Stimulated activated CD4-positive, alpha-beta T cell treated with anti-CD3 and anti-CD28 coated beads, Interleukin-15, amount 100 ng/mL, for 24 hours (primary cell): ENCODE measurements at places on chromosomes 7 and 10.
A peak's percentile ranks its signal among the peaks of the same experiment; 100 is the strongest.

DNA sequence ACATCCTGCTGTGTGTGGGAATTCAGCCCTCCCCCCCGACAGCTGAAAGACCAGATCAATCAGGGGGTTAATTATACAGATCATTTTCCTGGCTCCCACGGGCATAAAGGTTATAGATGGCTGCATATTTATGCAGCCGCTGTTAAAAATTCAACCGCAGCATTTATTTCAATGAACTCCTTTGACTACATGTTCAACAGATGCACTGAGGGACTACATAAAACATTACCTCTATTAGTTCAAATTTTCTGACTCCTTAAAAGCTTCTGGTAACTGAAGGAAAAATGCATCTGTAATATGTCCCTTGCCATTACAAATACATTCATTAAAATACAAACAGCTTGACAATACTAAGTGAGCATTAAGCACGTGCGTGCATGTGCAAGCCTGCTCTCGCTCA is 49.7 kb upstream of the YAE1 start:
- no peak for DNase-seq

DNA sequence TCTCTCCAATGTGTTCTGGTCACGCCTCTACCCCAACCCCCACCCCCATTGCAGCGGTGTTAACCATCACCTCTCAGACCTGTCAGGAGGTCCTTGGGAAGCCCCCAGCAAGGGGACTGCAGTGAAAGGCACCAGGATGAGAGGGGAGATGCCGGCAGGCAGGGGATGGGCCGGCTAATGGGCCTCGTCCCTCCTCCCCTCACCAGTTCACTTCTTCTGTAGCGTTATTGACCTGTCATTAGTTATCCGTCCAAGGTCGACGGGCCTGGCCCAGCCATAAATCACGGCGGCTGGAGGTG is 18.8 kb downstream of the POLL start:
- no peak for DNase-seq

GRCh38 chr10:129096065-129096984 is 370.7 kb upstream of the MGMT start:
- DNase-seq: no peak

DNA sequence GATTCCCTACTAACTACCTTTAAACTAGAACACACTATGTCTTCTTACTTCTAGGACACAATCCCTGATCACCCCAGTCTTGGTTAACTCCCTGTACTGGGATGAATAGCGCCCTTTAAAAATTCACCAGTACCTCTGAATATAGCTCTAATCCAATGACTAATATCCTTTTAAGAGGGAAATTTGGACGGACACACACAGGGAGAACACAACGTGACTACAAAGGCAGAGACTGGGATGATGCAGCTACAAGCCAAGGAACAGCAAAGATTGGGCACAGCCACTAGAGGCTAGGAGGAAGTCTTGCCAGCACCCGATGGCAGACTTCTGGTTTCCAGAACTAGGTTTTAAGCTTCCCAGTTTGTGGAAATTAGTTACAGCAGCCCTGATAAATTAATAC is 81.4 kb downstream of the MALSU1 start:
- no peak for DNase-seq

GRCh38 chr10:14843327-14843988 is 5.4 kb downstream of the HSPA14 start:
- DNase-seq: no peak

DNA sequence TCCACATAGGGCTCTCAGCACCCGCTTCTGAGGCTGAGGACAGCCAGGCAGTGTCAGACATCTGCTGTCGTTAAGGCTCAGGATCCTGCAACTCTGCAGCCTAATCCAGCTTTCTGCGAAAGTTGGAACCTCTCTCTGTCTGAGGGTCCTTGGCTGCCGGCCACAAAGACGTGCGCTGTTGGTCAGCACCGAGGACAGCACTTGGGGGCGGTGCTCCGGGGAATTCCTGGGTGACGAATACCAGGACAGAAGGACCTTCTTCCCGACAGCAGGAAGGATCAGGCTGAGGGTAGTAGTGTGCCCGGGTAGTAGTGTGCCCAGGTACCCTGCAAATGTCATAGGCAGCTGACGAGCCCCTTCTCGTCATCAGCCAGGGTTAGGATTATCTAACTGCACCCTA is 16.0 kb upstream of the RASGEF1A start:
- DNase-seq: no peak

DNA sequence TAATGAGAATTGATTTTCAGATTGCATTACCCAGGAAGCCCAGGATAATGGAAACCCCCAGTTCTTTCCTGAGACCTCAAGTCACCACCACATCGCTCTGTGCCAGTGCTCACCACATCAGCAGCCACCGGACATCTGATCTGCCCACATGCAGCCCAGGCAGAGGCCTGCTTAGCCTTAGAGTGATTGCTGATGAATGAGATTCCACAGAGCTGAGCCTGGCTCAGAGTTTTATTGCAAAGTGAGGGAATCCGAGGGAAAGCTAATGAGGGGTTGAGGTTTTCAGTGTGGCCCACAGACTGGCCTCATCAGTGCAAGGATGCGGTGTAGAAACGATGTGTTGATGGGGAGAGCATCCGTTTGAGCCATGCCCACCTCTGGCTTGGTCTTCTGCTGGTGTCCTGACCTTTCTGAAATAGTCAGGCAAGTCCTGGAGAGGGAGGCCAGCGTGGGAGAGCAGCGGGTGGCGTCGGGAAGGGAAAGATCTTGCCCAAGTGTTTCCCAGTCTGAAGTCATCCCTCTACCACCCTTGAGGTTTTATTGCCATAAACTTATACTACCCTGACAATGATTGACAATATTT is 120.3 kb downstream of the ITIH5 start:
- DNase-seq: no peak

- peak; percentile 73 for DNase-seq
Observed at GRCh38 chr10:126749015-126749655, 78.6 kb upstream of the C10orf90 start.

- no peak for DNase-seq
Observed at GRCh38 chr10:3750854-3751253, 34.2 kb downstream of the KLF6 start.

DNA sequence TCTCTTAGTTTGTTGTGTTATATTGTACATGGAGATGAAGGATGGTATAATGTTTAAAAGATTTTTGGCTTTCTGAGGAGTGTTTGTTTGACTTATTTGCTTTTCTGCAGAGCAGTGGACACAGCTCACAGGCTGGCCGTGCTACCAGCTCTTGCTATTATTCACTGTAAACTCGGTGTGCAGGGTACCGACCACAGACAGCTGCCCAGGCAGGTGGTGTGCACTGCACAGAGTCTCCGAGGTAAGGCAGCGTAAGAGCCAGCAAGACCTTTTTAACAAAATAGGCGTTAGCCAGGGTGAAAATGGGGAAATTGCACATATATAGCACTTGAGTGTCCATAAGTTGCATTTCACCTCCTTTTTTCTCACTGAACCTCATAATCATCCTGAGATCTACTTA is 438.0 kb downstream of the CNTNAP2 start:
- no peak for DNase-seq

DNA sequence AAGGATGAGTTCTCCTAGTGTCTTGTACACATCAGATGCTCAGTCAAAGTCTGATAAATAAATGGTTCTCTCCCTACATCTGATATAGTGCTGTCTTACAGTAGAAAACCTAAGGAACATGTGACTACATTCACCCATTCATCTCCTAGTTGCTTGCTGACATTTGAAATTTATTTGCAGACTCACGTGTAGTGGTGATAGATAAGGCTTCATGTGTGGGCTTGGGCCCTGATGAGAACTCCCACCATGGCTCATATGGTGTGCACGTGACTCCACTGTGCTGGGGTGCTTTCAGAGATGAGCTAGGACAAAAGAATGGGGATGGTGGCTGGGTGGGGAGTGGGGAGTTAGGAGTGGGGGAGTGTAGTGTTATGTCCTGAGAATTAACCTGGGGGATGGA is 287.3 kb downstream of the RPS24 start:
- no peak for DNase-seq

- DNase-seq: no peak
Observed at GRCh38 chr7:121401896-121402295, 5.8 kb upstream of the FAM3C start.

- DNase-seq: no peak
Observed at GRCh38 chr10:103295374-103296015, 18.6 kb downstream of the INA start.

DNA sequence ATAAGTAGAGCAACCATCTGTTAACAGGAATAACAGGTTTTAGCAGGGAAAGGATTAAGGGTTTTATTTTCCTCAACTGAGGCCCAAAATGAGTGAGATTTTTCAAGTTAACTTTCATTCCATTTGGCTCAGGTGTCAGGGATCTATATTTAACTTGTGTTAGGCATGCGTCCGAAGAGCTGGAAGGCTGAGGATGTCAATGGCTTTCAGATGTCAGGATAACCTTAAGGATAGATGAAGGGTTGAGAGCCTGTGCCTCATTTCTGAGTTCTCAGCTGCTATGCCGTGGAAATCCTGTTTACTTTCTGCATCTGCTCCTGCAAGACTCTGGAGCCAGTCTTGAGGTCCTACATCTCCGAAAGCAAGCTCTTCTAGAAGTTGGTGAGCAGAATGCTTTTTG is 36.4 kb upstream of the CD36 start:
- DNase-seq: no peak

DNA sequence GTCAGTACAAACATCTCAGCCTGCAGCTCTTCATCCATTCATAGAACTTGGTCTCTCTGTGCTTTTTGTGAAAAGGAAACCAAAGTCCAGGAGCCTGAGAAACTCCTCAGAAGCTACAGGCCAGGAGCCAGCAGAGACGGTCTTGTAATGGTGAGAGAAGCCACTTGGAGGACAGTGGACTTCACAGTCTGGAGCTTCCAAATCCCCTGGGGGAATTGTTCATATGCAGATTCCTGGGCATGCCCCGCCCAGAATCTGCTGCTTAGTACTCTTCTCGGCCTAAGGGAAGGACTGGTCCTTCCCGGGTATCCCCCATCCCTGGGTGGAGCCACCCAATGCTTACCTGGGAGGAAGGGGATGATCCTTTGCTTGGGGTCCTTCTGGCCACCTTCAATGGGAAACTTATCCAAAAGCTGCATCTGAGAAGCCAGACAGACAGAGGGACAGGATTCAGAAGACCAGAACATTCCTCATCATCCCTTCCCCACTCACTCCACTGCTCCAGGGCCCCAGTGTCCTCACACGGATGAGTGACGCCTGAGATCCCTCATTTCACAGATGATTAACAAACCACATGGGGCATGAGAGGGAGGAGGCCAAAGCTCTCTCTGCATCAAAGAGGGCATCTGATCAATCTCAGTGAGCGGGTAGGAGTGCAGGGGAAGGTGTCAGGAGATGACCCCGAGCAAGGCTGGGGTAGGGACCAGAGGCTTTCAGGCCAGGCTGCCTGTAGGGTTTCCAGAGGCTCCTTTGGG is 88.4 kb downstream of the SH3PXD2A start:
- DNase-seq: no peak

DNA sequence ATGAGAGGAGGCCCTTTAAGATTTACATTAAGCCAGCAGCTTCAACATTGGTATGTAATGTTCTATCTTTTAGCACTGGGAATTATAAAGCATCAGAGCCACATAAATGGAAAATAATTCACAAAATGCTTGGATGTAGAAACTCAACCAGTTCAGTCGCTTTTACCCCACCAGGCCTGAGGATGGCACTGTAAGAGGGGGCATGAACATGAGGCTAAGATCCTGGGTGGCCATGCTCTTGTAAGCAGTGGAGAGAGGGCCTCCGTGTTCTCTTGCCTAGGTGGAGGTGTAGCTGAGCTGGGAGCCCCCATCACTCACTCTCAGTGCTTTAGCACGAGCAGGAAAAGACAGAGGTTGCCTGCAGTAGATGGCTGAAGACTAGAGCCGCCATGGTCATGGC is 238.8 kb downstream of the FANK1 start:
- peak; percentile 8 for DNase-seq

DNA sequence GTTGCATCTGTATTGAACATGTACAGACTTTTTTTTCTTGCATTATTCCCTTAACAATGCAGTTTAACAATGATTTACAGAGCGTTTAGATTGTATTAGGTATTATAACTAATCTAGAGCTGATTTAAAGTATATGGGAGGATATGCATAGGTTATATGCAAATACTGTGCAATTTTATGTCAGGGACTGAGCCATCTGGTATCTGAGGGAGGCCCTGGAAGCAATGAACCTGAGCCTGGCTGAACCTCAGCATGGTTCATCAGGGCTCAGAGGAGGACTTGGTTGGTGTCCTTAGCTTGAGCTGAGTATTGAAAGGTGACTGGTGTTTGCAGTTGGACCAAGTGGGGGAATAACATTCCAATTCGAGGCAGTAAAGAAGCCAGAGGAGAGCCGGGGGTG is 4.8 kb downstream of the ADCK2 start:
- no peak for DNase-seq

DNA sequence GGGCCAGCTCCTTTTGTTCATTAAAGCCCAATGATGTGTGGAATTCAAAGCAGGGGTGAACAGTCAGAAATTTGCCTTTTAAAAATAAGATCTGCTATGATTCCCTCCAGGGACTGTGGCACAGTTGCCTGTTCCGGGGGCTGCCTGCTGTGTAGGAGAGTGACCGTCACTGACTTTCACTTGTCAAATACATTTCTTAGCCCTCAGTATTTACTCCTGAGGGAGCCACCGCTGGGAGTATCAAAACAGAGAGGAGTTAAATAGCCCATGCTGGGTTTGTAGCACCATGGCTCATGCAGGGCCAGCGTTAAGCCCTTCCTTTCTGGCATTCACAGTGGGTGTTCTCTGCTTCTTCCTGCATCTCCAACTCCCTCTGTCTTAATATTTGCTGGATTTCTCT is 897.8 kb downstream of the SORCS3 start:
- DNase-seq: no peak

GRCh38 chr7:72441791-72442190 is 29.7 kb upstream of the CALN1 start:
- DNase-seq: no peak

DNA sequence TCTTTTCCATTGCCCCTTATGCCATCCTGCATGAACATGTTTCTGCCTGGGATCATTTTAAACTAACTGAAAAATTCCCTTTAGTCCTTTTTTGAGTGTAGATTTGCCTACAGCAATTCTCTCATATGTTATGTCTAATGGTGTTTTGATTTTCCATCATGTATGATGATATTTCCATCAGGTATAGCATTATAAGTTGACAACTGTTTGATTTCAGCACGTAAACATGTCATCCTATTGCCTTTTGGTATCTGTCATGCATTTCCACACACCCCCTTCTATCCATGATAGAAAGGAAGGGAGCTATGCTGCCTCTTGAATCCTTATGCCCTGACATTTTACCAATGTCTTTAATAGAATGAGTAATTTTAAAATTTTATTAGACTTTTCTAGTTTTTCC is 116.8 kb downstream of the ZPBP start:
- no peak for DNase-seq

DNA sequence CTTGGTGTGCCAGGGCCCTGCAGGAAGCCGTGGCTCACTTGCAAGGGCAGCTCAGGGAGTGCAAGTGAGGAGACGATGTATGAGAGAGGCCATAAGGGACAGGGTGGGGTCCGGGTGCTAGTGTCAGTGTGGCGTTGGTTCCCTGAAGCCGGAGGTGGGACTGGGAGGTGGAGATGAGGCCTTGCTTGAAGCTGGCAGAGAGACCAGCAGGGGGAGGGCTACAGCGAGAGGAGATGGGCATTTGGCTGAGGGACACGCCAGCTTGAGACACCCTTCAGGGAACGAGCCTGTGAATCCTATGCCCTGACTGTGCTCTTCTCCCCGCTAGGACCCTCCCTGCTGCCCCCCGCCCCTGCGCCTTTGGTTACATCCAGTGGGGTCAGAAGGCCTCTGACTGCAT is 529.1 kb downstream of the TCERG1L start:
- no peak for DNase-seq
